Pancreas (tissue), 10 donors: ENCODE measurements at places on chromosomes 5 and 9.

DNA sequence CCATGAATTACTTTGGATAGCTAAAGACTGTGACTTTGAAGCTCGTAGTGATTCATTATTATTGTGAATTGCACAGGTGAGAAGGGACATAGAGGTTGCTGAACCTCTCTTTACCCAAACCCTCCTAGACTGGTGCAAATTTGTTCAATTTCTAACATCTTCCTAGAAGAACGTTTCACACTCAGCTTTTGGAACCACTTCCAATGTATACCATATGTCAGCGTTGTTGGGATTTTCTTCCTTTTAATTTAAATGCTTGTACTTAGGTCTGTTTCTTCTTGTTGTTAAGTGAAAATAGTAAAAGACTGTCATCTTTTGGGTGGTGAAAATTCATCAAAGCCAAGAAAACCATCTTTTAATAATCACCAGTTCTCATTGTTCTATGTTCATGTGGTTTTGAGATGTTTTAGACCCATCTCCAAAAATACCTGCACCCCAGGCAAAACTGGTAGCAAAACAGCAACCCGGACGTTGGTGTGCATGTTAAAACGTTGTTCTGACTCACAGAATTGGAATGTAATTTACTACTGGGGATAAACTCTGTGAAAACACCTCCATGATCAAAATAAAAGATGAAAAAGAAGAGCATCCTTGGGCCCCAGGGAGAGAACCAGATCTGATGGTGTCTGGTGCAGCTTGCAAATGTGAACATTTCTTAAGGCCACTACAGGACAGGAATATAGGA is 238.3 kb downstream of the NPR3 start:
- DNase-seq, result no peak

GRCh38 chr9:126673689-126674364 is 60.1 kb downstream of the LMX1B start:
- no peak for DNase-seq

DNA sequence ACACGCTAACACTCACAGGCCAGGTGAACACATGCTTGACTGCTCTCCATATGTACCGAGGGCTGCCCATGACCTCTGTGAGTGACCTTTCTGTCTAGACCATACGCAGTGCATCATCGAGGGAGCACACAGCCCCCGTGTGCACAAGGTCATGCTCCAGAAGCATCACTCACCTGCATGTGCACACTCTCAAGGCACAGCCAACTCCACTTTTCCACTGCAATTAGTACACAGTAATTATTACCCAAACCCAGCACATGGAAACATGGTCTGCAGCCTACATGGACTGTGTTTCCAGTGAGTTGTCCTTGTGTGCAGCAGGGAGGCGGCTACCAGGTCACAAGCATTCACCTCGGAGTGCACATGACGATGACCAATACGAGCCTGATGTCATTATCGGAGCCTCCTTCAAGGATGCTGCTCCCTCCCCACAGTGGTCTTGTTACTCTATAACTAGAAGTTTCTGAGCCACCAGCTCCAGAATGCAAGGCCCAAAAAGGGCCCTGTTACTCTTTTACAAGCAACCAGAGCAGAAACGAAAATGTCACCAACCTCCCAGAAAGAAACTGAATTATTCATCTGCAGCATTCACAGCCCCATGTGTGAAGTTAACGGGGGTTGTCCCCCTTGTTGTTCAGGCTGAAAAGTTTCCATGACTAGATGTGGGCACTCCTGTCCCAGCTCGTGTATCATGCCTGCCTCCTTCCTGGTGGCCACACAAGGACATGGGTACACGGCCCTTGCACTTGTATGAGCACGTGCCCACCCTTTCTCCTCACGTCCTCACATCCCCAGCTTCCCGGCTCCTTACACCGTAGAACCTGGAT is 31.2 kb downstream of the SEMA4D start:
- no peak for DNase-seq

DNA sequence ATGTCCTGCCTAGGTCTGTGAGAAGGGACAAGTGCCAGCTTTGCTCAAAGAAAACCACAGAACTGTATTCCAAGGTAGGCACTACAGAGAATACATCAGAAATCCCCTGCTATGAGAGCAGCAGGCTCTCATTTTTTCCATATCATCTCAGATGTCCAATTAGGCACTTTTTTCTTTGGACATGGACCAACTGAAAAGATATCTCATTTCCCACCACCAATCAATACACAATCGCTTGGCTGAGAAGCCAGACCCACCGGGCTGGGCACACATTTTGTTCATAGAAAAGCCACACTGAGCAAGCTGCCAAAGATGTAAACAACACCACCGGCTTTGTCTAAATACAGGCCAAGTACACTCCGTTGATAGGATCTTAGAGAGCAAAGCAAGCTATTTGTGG is 25.9 kb downstream of the STOM start:
- no peak for DNase-seq

DNA sequence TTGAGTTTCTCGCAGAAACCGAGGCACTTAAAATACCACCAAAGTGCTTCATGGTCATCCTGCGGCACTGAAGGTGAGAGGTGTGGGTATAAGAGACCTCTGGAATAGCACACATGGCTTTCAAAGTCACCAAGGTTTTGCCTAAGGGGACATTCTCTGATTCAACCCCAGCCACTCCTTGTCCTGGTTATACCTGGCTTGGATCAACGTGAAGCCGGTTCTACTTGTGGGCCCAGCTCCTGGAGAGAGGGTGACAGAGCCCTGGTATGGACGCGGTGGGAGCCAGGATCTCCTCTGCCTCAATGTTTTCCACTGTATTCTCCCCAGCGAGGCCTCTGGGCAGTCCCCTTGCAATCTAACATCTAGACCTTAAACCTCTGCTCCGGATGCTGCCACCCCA is 132.0 kb downstream of the FSTL4 start:
- DNase-seq, result no peak

GRCh38 chr5:82255844-82256243 is 22.3 kb downstream of the RPS23 start:
- no peak for DNase-seq

DNA sequence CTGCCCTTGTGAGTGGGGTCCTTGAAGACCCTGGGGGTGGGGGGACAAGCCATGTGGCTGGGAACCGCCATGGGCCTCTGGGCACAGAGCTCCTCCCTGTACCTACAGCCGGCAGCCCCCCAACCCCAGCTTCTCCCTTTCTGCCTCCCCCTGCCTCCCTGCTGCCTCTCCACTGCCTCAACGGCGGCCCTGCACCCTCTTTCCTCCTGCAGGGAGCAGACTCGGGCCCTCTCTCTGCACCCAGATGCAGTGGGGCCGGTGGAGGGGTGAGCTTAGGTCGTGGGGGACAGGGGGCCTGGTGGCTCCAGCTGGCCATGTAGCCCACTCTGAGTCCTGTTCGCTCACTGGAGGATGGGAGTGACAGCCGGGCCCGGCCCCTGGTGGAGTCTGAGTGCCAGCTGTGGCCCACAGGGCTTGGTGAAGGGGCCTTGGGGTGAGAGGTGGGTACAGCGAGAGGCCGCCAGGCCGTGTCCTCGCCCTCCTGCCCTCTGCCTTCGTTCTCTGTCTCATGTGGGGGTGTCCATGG is 139.3 kb upstream of the COL5A1 start:
- DNase-seq, result no peak

DNA sequence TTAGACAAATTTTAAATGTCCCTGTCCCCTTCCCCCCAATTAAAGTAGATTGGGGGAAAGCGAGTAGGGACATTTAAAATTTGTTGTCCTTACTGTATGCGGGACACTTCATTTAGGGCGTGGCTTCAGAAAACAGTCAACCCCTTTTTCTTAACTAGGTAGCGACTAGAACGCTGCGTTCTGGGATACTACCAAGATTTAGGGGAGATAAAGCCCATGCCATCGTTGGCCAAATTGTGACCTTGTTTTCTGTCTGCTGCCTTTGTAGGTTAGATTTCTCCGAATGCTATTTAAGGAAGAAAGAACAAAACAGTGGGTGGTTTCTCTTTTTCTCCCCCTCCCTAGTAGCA is 1.2 kb downstream of the CKS2 start:
- DNase-seq, result no peak

- DNase-seq, result no peak
These were observed 31.6 kb downstream of the SLC6A7 start for GRCh38 chr5:150221471-150221870.

- DNase-seq, result no peak
These were observed 30.6 kb upstream of the TLE1 start for GRCh38 chr9:81719972-81720371.

GRCh38 chr9:36676778-36677485 is 104.2 kb downstream of the MELK start:
- no peak for DNase-seq

DNA sequence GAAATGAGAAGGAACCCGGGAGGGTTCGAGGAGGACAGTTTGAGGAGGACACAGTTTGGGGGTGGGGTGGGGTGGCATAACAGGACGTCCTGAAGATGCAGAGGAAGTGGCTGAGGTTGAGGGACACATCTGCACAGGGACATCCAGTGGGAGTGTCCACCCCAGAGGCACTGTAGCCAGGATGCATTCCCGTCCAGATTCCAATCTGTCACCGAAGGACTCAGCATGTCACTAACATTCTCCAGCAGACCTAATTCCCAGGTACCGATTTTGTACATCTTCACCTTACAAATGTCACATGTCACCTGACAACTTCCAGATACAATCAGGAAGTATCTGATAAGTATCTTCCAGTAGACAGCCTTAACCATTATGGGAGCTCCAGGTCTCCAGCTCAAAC is 42.6 kb downstream of the EPB41L4B start:
- no peak for DNase-seq

GRCh38 chr9:135804581-135805421 is 102.5 kb downstream of the CAMSAP1 start:
- DNase-seq, result no peak

DNA sequence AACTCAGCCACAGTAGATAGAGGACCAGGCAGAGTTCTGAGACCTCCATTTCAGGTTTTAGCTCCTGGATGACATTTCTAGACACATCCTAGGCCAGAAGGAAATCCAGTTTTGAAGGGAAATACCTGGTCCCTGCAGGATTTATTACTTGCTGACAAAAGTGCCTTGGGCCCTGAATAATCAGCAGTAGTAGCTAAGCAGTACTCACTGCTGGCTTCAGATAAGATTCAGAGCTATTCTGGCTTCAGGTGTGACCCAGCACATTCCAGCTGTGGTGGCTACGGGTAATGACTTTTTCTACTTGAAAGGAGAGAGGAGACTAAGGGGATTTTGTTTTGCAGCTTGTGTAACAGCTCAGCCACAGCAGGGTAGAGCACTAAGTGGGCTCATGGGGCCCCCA is 34.0 kb downstream of the NDUFAF2 start:
- no peak for DNase-seq

- DNase-seq, result no peak
These were observed 30.2 kb upstream of the DUSP1 start for GRCh38 chr5:172801179-172801671.

DNA sequence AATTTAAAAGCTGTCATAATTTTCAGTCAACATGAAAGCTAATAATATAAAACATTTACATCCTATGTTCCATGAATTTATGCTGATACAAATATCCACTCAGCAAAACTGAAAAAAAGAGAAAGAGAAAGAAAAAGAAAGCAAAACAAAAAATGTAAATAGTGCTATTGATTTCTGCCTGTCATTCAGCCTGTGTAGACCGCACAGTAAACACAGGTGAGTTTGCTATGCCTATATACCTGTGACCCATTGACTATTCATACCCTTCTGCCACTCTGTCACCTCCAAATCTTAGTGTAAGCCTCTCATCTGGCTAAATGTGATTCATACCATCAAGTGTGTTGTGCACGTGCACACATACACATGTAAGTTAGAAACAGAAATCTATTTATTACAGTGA is 359.0 kb upstream of the RORB start:
- no peak for DNase-seq

- peak; percentile 61 for DNase-seq
These were observed 464 bp downstream of the CEMIP2 start for GRCh38 chr9:71767776-71768321.

DNA sequence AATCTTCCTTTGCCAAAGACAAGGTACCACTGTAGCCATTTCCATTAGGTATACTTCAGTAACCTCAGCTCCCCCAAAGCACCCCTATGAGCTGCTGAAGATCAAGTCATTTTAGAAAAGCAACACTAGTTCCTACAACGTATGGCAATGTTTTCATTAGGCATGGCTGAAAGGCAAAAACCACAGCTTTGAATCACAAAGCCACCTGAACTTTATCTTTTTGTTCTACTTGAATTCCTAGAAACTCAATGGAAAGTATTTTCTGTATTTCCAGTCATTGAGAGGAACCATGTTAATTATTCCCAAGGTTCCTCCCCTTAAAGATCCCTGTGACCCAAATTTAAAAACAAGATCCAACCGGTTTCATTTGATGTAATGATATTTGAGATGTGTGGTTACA is 152.1 kb downstream of the EFNA5 start:
- no peak for DNase-seq

DNA sequence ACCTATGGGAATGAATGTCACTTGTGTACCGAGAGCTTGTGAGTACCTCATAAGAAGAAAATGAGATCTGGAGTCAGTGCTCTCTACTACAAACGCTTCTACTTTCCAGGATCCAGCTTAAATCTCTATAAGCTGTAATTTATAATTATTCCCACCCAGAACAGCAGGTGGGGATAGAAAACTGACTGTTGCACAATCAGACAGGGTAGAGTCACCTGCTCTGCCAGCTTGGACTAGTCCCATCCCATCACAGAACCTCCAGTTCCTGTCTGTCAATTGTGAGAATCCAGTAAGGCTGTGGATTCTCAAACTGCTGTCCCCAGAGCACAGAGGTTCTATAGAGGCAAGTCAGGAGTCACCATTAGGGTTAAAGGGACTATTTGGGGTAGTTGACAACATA is 2.0 kb downstream of the SPINK7 start:
- no peak for DNase-seq

- no peak for DNase-seq
These were observed 275.0 kb downstream of the NR2F1-AS1 start for GRCh38 chr5:93305984-93306383.

DNA sequence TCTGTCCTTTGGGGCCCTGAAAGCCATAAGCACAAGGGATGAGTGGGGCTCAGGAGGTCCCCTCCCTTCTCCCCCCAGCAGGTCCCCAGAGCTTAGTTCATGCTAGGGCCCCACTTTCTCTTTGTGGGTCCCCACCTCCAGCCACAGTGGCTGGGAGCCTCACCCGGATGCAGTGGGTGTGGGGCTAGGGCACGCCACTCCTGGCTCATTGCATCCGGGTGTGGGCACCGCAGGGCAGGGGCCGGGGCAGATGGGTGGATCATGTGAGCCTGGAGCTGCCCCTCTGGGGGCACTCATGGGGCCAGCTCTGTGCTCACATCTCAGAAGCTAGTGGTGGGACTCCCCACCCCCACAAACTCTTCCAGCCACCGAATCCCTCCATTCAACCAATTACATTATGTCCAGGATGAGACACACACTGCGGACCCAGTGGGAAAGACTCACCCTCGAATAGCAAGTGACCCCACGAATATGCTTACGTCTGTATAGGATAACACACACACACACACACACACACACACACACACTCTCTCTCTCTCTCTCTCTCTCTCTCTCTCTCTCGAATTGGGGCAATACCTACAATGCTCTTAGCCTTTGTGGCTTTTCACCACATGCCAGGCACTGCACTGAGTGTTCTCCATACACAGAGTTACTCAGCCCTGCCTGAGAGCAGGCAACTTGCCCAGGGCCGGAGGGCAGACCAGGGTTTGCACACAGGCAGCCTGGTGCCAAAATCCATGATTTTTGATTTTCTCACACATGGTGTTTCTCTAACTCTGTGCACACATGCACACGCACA is 16.8 kb upstream of the PHYKPL start:
- no peak for DNase-seq

- DNase-seq, result no peak
These were observed 129.7 kb upstream of the BOD1 start for GRCh38 chr5:173746047-173746646.

- no peak for DNase-seq
These were observed 315.6 kb upstream of the DAB2 start for GRCh38 chr5:39740404-39740803.
